Right atrium auricular region (tissue), 2 donors: ENCODE measurements at places on chromosomes 6 and 20. TPM values are rescaled to one million over a fixed set of nuclear protein-coding genes. Genes with fewer than 3 reads are reported as not detected.

- no peak overlapping the region for H3K27ac ChIP-seq
- no peak overlapping the region for H3K4me3 ChIP-seq
- H3K36me3 ChIP-seq, result no peaks in the 10 kb centered on the region
- no peak for DNase-seq
These were observed 15.7 kb downstream of the TMEM181 start for GRCh38 chr6:158575550-158575949.

DNA sequence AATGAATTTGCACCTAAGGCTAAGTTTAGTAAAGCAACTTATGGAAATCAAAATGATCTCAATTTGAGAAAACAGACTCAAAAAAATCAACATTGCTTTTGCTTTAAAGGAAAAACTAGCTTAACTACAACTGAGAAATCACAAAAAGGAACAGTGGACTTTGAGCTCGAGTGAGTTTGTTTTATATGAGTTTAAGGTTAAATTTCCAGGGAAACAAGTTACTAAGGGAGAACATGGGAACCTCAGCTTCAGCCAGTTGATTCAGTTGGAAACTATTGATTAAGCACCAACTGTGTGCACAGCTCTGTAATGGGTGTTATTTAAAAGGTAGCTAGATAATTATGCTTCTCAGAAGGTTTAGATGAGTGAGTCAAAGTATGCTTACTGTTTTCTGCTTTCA lies 85.7 kb downstream of the TBC1D7 start:
- no peak overlapping the region for H3K27ac ChIP-seq
- H3K4me1 ChIP-seq, result no peaks in the 10 kb centered on the region
- no peaks in the 10 kb centered on the region for H3K27me3 ChIP-seq
- H3K4me3 ChIP-seq, result no peak overlapping the region
- no peak for DNase-seq

GRCh38 chr20:9021216-9021615 lies 47.7 kb upstream of the PLCB4 start:
- no peaks in the 10 kb centered on the region for H3K36me3 ChIP-seq
- no peak overlapping the region for H3K4me3 ChIP-seq
- no peak for DNase-seq

DNA sequence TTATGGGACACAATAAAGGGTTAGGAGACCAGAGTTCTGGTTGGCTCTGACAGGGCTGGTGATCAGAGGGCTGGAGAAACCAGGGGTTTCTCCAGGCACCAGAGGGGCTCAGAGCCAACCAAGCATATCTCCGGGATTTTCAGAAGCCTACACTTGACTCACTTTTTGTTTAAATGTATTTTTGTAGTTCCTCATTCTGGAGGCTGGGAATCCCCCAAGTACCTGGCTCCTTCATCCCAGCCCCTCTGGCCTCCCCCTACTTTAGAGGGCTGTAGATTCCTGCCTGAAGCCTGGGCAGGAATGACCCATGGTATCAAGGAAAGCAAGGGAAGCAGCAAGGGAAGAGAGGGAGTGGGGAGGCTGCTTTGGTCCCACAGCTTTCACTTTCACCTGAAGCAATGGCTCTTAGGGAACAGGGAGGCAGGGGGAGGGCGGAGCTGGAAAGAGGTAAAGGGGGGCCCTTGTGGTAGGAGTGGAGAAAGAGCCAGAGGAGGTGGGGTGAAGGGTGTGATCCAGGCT lies 973 bp downstream of the CD40 start:
- peak overlapping the region; percentile 76 for H3K27ac ChIP-seq
- no peak for DNase-seq
- no peaks in the 10 kb centered on the region for H3K36me3 ChIP-seq
- H3K4me1 ChIP-seq, result peaks cover 36% of the 10 kb centered on the region
- no peak overlapping the region for H3K4me3 ChIP-seq

DNA sequence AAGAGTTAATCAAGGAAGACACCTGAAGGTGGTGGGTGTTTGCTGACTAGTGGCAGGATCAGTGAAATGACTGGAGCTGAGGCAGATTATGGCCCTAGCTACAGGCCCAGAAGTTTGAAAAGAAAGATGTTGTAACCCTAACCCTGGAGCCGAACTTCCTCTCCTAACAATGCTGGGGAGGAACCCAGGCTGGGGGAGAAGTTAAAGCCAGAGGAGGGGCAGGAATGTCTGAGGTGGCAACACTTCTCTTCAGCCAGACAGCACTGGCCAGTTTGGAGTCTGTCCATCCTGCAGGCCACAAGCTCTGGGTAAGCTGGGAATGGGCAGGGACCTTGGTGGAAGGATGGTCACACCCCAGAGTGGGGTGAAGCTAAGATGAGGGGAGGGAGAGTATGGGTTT lies at the start of gene LST1:
TSS of gene LST1 (plus strand) at position 270 of the 400 bp plus-strand sequence. CDS start 1,023 bp downstream, outside the sequence.
- H3K4me3 ChIP-seq, result no peak within 1 kb of the TSS
- no peaks in the 10 kb centered on the region for H3K27me3 ChIP-seq
- DNase-seq, result no peak
- H3K27ac ChIP-seq, result no peak within 1 kb of the TSS

DNA sequence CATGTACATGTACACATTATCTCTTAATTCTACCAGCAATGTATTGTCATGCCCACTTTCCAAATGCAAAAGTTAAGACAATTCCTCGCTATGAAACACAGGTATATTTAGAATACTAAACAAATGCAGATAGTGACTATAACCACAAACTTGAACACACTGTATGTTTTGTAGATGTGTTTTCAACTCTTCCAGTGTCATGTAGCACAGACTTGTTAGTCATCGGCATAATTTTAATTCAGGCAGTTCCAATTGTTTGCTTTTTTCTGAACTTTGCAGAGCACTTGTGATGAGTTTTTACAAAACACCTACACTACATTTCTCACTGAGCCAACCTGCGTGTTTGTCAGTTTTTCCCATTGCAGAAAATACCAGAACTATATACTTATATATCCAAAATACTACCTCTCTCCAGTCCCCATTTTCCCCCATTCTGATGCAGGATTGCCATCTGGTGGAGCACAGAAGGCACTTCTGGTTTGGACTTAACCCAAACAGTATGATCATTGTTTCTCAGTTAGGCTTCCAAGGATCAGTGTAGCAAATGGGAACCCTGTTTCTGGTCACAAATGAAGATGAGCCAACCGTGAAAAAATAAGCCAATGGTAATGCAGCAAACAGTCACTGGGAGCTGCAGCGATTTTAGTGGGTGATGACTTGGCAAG lies 143.4 kb downstream of the ADGRB3 start:
- H3K36me3 ChIP-seq, result no peaks in the 10 kb centered on the region
- no peak for DNase-seq
- H3K27ac ChIP-seq, result no peak overlapping the region
- no peak overlapping the region for H3K4me3 ChIP-seq
- no peaks in the 10 kb centered on the region for H3K27me3 ChIP-seq
- no peaks in the 10 kb centered on the region for H3K4me1 ChIP-seq

- H3K36me3 ChIP-seq, result no peaks in the 10 kb centered on the region
- H3K4me3 ChIP-seq, result no peak overlapping the region
- no peaks in the 10 kb centered on the region for H3K4me1 ChIP-seq
- no peak overlapping the region for H3K27ac ChIP-seq
- H3K27me3 ChIP-seq, result no peaks in the 10 kb centered on the region
These were observed 112.2 kb upstream of the GRIK2 start for GRCh38 chr6:101281266-101281665.

DNA sequence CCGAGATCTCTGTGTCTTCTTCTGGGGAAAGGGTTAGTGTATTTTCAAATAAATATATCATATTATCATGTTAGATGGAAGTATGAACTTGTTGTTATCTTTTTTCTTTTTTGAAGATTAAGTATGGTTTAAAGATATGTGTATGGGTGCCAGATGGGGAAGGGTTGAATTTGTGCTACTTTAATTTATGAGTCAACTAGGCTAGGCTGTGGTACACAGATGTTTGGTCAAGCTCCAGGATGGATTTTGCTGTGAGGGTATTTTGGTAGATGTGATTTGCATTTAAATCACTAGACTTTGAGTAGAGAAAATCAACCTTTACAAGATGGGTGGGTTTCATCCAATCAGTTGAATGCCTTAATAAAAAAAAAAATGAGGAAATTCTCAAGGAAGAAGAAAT lies 886.6 kb upstream of the ADGRB3 start:
- no peaks in the 10 kb centered on the region for H3K4me1 ChIP-seq
- no peaks in the 10 kb centered on the region for H3K36me3 ChIP-seq
- no peak overlapping the region for H3K27ac ChIP-seq

WDR46 gene
- total RNA-seq, result 30.9 TPM

MCHR2 gene
- not detected for total RNA-seq

ACSS1 gene
- total RNA-seq, result 26.4 TPM
